ENCODE measurements at places on chromosomes 6 and 20.

- DNase-seq, result peak; percentile 49
These were observed 58.5 kb downstream of the AHI1 start for GRCh38 chr6:135438907-135439535.

DNA sequence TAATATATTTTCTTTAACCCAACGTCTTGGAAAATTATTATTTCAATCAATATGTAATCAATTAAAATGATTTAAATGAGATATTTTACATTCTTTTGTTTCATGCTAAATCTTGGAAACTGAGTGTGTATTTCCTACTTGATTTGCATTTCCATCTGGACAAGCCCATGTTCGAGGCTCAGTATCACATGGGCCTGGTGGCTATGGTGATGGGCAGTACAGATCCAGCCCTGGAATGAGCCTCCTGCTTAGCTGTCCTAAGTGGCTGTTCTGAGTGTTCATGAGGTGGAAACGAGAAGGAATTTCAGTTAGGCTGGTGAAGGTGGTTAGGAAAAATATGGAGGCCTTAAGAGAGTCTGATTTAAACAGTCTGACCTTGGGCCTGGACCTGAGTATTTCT is 73.0 kb upstream of the ATXN1 start:
- no peak for DNase-seq

DNA sequence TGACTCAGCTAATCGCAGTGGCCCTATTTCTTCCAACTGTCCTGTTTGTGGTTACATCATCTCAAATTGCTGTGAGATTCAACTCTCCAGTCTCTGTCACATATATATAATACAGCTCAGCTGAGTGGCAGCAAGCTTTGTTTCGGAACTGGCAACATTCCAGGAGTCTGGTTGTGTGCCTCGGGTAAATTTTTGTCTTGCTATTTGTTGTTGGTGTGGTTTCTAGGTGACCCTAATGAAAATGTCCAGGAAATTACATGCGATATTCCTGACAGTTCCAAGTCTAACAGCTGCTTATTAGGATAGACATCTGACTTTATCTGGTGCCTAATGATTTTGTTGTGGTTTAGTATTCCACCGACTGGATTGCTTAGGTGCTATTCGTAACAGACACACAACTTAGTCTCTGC is 581.8 kb downstream of the CD109 start:
- DNase-seq, result no peak

DNA sequence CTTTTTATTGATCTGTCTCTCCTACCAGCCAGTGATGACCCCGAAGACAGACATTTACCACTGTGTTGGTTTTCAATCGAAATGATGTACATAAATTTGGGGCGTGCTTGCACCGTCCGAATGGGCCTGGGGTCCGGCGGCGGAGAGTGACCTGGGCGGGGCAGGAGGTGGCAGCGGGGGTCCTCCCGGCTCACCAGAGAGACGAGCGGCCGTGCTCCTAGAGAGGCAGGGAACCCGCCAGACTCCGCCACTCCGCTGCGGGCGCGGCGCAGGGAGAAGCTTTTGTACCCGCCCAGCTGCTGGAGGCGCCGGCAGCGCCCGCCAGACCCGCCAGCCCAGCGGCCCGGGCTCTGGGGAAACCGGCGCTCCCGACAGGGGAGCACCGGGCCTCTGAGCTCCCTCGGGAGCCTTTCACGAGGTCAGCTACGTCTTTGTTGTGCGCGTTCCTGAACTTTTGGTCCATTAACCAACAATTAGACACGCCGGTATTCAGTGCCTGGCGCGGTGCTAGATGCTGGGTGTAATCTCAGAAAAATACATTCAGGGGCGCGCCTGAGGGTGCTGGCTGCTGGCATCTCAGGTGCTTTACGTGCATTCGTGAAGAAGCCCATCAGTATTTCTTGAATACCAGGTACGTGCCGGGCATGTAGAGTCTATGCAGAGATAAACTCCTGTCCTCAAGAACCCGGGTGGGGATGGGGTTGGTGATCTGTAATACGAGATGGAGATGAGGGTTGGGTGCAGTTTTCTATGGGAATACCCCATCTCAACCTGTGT is at the start of gene PGBD1:
PGBD1 (plus strand) TSS at position 285 of the 777 bp plus-strand sequence. CDS start 2,242 bp downstream, outside the sequence.
- DNase-seq, result peak; percentile 86

GRCh38 chr6:32082935-32083334 is 26.2 kb downstream of the TNXB start:
- DNase-seq, result no peak

- no peak for DNase-seq
These were observed 61.8 kb upstream of the TIAM2 start for GRCh38 chr6:154933181-154933827.

DNA sequence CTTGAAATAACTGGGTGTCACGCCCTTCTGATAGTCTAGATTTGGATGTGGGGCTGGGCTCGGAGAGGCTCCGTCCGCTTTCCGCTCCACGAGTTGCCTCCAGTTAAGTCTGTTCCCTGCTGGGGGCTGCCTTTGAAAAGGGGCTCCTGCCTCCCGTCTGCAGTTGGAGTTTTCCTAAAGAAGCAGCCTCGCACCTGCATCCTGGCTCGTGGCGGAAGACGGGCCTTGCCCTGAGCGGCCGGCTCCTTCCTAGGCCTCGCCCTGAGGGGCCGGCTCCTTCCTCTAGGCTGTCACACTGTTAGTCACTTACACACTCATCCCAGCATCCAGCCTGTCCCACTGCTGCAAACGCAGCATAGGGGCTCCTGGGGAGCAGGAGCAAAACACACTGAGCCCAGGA is 74.4 kb downstream of the SMOC2 start:
- DNase-seq, result no peak

DNA sequence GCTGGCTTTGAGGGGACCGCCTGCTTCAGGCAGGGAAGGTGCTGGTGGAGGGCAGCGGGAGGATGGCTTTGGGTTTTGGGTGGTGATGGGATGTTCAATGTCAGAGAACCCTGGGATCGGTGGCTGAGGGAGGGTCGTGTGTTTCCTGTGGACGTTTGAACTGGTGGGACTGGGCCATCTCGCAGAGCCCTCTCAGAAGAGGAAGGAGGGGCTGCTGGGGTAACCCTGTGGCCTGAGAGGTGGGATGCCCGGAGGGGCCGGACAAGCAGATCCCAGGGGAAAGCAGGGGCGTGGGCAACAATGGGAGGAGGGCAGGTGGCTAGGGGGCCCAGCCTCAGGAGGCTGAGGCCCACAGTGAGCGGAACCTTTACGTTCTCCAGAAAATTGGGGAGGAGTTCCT is 34.9 kb downstream of the PYGB start:
- no peak for DNase-seq

DNA sequence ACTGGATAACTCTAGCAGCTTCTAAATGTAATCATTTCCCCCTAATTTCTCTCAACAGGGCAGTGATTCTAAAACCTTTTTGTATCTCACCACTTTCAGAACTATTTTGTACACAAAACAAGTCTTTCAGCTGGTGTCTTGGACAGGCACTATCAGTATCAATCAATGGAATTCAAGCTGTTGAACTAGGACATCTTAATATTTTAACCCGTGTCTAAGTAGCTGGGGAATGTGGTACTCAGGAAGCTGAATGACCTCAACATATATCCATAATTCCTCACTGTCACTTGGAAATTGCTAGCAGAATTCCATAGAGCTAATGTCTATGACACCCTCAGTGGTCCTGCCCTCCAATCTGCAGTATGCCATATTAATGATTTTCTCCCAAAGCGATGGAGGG is 24.5 kb downstream of the ADAT2 start:
- DNase-seq, result no peak

DNA sequence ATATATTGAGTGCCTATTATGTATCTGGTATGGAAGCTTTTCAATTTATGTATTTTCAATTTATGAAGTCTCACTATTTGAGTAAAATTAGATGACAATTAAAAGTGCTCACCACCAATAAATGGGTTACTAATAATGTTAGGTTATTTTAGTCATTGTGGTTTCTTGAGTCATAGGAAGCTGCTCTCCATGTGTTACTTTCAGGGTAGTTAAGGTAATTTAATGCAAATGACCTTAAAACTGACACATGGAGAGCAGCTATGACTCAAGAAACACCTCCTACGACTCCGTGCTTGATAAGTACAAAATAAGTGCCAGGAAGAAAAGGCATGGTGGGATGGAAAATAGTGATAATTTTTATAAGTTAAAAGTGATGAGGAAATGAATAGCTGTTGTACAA is 16.5 kb upstream of the TINAG start:
- peak; percentile 54 for DNase-seq

DNA sequence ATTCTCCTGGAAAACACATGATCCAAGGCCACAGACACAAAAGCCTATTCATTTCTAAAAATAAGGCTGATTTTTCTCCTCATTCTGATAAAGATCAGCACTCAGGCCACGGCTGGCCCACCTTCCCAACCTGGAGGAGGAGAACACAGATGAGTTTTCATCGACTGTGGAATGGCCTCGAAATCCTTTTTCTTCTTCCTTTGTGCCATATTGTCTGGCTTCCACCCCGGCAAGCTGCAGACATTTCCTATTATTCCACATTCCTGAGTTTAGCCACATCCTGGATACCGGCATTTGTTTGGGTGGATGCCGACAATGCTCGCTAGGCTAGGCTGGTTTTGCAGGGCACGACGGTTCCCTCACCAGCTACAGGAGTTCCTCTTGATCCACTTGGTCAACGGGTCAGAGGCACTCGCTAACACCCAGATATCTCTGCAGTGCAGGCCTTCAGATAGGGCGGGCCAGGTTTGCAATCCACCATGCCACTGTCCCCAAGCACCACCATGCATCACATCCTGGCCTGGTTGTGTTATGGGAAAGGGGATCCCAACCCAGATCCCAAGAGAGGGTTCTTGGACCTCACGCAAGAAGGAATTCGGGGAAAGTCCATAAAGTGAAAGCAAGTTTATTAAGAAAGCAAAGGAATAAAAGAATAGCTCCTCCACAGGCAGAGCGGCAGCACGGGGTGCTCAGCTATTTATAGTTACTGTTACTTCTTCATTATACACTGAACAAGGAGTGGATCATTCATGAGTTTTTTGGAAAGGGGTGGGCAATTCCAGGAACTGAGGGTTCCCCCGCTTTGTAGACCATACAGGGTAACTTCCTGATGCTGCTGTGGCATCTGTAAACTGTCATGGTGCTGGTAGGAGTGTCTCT is 4.2 kb upstream of the CTSZ start:
- DNase-seq, result no peak

DNA sequence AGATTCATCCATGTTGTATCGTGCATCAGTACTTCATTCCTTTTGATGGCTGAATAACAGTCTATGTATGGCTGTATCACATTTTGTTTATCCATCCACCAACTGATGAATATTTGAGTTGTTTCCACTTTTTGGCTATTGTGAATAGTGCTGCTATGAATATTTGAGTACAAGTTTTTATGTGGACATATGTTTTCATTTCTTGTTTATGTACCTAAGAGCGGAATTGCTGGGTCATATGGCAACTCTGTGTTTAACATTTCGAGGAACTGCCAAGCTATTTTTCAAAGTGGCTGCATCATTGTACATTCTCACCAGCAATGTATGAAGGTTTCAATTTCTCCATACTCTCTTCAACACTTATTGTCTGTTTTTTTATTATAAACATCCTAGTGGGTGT is 3.0 kb upstream of the RREB1 start:
- no peak for DNase-seq

GRCh38 chr6:116278854-116279231 is 887 bp downstream of the TSPYL1 start:
- peak; percentile 72 for DNase-seq

DNA sequence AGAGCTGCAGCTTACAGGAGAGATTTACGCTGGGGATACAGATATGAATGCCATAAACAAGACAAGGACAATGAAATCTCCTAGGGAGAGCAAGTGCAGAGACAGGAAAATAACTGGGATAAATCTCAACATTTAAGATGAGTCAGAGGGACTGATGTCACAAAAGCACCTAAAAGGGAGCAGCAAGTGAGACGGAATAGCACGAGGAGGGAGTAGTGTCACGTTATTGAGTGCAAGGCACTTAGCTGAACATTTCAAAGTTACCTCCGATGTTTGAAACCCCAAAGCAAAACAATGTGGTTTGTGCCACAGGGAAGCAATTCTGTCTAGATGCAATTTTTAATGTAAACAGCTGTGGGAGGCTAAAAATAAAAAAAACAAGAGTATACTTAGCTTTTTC is 1131.7 kb upstream of the EYS start:
- peak; percentile 4 for DNase-seq

DNA sequence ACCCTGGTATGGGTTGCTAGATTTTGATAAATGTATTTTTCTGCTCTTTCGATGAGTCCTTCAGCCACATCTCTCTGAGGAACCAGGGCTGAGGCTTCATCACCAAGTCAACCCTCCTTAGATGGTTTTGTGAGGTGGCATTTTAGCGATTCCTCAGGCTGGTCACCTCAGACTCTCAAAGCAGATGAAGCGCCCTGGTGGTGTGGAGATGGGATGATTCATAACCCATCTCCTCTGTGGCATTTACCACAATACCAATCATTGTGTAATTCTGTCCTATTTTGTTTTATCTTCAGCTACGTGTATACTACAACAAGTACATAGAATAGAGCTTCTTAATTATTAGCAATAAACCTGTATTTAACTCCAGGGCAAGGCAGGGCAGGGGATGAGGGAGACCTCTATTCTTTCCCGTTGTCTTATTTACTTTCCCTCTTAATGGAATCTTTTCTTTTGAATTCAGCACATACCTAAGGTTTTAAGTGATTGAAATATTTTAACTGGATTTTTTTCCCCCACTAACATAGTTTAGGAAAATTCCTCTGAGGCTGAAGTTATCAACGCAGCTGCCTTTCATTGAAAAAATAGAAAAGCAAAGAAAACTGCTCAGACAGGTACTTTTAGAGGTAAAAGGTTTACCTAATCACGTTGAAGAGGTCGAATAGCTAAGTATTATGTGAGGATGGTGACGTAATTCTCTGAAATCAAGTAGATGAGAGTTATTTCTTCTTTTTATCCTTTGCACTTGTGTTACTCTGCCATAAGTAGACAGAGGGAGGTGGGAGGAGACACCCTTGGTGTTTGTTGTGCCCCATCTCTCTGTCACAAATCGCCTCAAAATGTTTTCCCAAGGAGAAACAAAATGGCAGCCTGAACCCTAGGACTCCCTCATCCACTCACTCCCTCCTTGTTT is 57.4 kb upstream of the EDN3 start:
- no peak for DNase-seq

DNA sequence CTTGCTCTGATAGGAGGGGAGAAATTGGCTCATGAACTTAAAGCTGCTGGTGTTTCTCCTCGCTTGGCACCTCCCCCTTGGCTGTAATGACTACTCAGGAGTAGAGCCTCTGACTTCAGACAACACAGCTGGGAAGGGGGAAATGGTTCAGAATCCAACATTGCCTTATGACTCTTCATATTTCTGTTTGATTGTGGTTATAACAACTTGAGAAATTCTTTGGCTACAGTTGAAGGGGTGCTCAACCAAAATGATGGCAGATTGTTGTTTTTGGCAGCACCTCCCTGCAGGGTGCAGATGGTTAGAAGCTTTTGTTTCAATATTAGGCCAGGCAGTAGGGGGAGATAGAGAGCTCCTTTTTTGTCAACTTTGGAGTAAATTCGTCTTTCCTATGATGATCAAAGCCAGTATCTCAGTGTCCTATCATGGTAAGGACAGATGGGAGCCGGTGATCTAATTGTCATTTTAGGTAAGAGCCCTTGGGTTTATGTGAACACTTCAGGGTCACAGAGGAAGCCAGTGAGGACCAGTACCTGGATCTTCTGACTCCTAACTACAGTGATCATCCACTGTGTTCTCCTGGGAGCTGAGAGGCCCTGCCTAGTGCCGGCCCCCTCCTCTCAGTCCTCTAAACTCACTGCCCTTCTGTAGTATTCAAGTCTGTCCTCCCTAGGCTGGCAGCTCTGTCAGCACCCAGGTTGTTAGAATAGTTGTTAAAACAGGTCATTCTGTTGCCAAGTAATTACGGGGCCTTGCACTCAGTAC is 39.9 kb downstream of the RPRD1B start:
- DNase-seq, result peak; percentile 68
